HT1080 (cell line): ENCODE measurements at places on chromosomes 6 and 20.

DNA sequence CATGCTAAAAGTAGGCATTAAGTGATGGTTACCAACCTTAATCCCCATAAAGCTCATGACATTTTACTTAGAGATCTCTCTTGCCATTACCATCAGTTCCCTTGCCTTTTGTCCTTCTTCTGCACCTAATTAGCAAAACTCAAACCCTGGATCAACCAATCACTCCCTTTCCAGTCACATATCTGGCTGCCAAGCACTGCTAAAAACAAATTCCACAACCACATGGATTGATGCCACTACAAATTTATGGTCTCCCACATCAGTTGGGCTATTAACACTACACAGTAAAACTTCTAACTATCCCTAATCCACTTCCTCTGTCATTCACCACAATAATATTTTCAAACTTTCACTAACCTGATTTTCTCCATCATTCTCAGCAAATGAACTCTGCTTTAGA is 54.3 kb upstream of the RNF146 start:
- no peak for DNase-seq

DNA sequence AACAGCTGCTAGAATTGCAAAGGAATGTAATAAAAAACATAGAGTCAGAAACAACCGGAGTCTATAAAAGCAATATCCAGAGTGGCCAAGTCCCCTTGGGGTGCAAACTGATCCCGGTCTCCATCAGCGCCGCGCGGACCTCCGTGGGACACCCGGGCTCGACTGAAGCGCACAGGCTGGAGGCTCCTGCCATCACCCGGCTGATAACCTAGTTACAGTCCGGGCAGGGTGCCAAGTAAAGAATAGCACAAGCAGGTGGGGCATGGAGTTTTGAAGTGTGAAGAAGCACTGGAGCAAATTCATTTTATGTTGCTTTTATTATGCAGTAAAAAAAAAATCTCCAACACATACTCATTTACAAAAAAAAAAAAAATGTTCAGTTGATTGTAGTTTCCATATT is 205.1 kb upstream of the GMDS start:
- DNase-seq = no peak

GRCh38 chr6:81894788-81895271 is 142.3 kb upstream of the TENT5A start:
- no peak for DNase-seq

- no peak for DNase-seq
Observed at GRCh38 chr6:36649701-36650484, 28.6 kb upstream of the CDKN1A start.

DNA sequence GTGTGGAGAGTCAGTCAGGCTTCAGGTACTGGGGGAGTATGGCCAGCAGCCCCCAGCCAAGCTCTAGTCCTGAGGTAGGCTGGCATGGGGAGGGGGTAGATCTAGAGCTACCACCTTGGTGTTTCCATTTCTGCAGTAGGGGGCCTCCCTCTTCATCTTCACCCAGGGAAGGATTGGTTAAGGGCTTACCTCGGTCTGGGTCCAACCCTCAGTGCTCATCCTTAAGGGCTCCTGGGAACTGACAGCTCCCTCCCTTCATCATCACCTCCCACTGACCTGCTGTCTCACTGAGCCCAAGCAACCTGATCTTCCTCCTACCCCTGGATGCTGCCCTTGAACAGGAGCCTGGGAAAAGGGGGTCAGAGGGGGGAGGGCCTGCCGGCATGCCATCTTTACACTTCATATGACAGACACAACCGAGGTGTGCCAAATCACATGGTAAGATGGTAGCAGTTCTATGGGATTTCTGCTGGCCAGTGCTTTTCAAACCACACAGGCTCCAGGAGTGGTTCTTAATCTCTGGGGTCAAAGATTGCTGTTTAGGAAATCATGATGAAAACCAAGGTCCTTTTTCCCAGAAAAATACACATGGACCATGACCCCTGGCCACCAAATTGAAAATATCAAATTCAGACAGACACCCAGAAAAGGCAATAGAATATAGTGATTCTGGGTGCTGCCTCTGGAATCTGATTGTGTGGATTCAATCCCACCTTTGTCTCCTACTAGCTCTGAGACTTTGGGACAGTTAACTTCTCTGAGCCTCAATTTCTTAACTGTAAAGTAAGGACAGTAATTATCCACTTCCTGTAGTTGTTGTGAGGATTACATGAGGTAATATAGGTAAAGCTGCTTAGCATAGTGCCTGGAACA is 3.0 kb downstream of the TP53INP2 start:
- DNase-seq = no peak
